Stimulated activated CD4-positive, alpha-beta T cell treated with anti-CD3 and anti-CD28 coated beads, Interleukin-12 subunit alpha, Interleukin-12 subunit beta, amount 100 ng/mL, for 24 hours (primary cell): ENCODE measurements at places on chromosomes 12 and 14.

DNA sequence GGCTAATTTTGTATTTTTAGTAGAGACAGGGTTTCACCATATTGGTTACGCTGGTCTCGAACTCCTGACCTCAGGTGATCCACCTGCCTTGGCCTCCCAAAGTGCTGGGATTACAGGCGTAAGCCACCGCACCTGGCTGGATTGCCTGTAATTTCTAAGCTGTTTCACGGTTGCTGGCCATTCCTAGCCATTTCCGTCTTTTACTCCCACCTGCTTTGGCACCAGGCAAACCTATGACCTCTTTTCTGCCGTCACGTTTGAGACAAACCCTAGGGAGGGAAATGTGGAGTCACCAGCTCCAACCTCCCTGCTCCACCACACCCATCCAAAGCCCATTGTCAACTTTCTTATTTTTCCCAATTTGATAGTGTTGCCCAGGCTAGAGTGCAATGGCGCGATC lies 1.2 kb downstream of the GPR132 start:
- no peak for DNase-seq

GRCh38 chr12:9793779-9794395 lies 33.2 kb upstream of the CD69 start:
- DNase-seq = no peak

DNA sequence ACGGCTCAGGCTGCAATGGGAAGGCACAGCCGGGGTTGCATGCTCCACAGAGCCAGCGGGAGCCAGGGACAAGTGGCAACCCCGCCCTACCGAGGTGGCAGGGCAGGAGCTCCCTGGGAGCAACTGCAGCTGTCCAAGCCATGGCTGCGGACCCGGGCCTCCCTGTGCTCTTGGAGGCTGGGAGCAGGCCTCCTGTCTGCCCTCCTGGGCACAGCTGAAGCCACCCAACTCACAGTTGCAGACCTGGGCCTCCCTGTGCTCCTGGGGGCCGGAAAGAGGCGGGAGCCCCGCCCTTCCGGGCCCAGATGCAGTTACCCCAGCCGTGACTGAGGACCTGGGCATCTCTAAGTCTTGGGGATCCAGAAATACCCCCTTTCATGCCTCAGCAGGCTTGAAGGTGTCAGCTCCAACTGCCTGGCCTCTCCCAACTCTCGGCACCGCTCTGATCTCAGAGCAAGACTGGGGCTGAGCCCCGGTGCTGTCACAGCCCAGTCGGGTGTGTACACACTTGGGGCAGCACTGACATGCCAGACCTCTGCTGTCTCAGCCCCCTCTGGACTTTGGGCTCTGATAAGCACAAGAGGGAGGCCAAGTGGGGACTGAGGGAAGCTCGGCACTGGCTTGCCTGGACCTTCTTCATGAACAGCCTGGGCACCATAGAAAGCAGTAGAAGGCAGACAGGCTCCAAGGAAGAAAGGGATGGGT lies 7.5 kb upstream of the RASSF9 start:
- DNase-seq = no peak

DNA sequence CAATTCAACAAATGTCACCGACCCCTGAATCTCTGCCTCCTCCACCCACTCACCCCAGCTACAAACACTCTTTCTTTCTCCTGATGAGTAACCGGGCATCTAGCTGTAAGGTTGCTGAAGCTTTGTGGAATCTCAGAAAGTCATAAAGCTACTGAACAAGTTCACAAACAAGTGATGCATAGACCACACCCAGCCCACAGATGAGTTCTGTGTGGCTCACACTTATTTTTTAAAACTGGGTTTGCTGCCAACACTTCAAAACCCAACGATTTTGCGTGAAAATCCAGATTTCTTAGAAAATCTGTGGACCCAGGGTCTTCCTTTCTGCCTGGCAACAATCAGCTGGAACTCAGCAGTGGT lies 96.1 kb downstream of the APAF1 start:
- peak; percentile 29 for DNase-seq

- no peak for DNase-seq
Measured at GRCh38 chr12:92886131-92886530, 43.0 kb downstream of the EEA1 start.

DNA sequence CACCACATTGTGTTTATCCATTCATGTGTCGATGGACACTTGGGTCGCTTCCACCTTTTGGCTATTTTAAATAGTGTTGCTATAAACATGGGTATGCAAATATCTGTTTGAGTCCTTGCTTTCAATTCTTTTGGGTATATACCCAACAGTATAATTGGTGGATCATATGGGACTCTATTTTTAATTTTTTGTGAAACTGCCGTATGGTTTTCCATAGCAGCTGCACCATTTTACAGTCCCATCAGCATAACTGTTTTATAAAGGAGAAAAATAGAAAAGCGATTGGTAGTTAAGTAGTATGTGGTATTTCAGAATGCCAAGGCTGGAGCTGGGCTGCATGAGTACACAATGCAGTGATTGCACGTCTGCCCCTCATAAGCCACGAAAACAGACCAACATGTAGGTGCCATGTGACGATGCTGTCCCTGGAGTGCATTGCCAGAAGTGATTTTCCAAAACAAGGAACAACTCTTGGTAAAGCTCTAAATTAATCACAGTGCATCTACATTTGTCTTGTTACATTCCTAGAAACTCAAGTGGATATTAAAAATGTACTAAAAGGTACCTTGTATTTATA lies 83.5 kb downstream of the C12orf75 start:
- no peak for DNase-seq
